ENCODE measurements at places on chromosomes 16 and 17. TPM values are rescaled to one million over a fixed set of nuclear protein-coding genes. Genes with fewer than 3 reads are reported as not detected.

- H3K27ac ChIP-seq, result no peak overlapping the region
- DNase-seq, result no peak
- no peaks in the 10 kb centered on the region for H3K27me3 ChIP-seq
- H3K4me1 ChIP-seq, result no peaks in the 10 kb centered on the region
- H3K4me3 ChIP-seq, result no peak overlapping the region
Observed at GRCh38 chr16:66325717-66326376, 40.6 kb upstream of the CDH5 start.

DNA sequence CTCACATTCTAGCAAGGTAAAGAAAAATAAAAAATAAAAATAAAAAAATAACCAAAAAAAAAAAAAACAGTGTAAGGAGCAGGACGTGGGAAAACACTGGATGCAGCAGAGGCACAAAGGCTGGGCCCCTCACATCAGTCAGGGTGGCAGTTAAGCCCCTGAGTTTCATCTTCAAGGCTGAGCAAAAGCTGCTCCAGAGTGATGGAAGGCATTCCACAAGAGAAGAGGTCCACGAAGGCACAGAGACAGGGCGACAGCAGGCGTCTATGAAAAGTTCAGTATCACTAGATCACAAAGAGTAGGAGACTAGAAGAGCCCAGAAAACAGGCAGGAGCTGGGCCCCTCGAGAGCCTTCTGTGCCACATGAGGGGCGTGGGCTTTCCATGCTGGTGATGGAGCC lies 12.0 kb downstream of the TMEM186 start:
- H3K4me1 ChIP-seq, result no peaks in the 10 kb centered on the region
- no peak for DNase-seq
- no peaks in the 10 kb centered on the region for H3K27me3 ChIP-seq
- H3K27ac ChIP-seq, result no peak overlapping the region
- no peak overlapping the region for H3K4me3 ChIP-seq

ARSG gene
- total RNA-seq, result 7.7 TPM

HDAC5 gene
- total RNA-seq, result 183 TPM
